IPS-NIHi11 (cell line): ENCODE measurements at places on chromosomes 5 and 9.

DNA sequence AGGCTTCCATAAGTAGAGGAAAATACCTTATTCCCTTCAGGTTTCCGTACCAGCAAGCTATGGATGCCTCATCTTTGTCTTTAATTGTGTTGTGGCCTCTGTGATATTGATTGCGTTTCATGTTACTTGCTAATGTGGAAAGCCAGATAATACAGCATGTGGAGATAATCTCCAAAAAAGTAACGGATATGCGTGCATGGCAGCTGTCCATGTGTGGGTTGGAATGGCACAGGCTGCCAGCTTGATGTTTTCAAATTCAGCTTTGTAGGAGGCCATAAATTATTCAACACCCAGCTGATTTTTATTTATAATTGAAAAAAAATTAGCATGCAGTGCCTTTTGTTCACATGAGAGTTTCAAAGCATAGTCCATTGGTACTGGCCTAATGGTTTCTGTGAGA lies 144.9 kb downstream of the GIN1 start:
- DNase-seq, result no peak

GRCh38 chr5:138664276-138664943 lies 88.8 kb upstream of the CTNNA1 start:
- no peak for DNase-seq

DNA sequence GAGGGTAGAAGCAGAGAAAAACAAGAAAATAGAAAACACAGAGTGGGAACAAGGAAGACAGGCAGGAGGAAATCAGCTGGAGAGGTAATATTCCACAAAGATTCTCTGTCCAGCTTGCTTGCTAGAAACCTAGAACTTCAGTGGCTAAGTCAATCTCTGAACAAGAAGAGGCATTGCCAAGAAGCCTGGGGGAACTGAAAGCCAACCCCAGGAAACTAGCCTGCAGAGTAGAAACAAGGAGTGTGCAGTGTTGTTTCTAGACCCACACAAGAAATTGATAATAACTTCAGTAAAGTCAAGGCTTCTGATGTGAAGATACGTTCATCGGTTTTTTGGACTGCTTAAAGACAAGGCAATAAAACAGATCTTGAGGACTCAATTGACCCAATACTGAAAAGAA lies 234.5 kb upstream of the MAP3K1 start:
- DNase-seq, result no peak

- no peak for DNase-seq
Observed at GRCh38 chr9:14072850-14073249, 241.1 kb downstream of the NFIB start.

GRCh38 chr9:24479361-24480059 lies 66.2 kb downstream of the IZUMO3 start:
- DNase-seq, result no peak

DNA sequence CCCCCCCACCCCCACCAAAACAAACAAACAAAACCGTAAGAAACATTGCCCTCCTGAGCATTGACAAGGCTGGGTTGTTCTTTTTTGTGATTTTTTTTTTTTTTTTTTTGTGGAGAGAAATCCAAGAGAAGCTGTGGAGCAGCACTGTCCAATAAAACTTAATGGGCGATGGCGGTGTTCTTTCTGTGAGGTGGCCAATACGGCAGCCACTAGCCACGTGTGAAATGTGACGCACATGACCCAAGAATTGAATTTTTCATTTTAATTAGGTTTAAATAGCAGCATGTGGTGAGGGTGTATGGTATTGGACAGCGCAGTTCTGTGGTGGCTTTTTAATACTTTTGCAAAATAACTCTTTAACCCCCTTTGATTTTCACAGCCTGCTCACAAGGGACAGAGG lies 251.1 kb downstream of the PDZD2 start:
- DNase-seq, result no peak

- DNase-seq, result no peak
Observed at GRCh38 chr9:134329886-134330285, 3.6 kb downstream of the RXRA start.

GRCh38 chr9:75658301-75658905 lies 232.1 kb upstream of the PCSK5 start:
- DNase-seq, result no peak

- DNase-seq, result no peak
Observed at GRCh38 chr9:92564504-92564903, 28.7 kb upstream of the ECM2 start.

GRCh38 chr9:109286571-109286977 lies 34.3 kb downstream of the EPB41L4B start:
- DNase-seq, result no peak

DNA sequence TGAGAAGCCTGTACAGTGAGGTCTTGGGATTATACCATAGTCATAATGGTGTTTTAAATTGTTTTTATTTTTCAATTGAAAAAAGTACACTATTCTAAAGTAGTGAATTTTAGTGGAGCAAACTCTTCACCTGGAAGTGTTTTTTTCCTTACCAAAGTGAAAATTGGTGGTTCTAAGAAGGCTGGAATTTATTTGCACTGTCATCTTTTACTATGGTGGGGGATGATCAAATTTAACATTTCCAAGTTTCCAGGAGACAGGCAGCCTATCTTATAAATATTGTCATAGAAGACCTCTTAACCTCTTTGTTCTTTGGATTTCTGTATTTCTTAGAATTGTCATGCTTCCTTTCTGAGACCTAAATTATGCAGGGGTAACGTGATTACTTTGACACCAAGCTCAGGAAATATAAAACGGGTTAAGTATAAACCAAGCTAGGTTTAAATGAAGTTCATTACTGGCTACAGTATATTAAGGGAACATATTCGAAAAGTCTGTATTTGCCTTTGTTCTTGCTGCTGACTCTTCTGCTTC lies 20.2 kb downstream of the NDFIP1 start:
- DNase-seq, result no peak

DNA sequence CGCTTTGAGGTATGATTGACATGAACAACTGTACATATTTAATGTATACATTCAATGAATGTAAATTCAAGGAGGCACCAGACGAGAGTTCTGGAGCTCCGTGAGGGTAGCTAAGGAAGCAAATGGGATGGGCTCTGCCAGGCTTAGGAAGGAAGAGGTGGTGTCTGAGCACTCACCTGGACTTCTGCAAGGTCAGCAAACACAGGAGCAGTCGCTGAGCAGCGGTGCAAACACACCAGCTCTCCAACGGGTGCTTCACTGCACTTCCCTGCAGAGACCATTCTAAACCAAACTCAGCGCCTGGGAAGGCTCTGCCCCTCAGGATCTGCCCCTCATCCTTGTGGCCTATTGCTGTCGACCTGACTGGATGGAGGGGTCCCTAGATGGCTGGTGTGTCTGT lies 101.5 kb downstream of the COL23A1 start:
- DNase-seq, result no peak

DNA sequence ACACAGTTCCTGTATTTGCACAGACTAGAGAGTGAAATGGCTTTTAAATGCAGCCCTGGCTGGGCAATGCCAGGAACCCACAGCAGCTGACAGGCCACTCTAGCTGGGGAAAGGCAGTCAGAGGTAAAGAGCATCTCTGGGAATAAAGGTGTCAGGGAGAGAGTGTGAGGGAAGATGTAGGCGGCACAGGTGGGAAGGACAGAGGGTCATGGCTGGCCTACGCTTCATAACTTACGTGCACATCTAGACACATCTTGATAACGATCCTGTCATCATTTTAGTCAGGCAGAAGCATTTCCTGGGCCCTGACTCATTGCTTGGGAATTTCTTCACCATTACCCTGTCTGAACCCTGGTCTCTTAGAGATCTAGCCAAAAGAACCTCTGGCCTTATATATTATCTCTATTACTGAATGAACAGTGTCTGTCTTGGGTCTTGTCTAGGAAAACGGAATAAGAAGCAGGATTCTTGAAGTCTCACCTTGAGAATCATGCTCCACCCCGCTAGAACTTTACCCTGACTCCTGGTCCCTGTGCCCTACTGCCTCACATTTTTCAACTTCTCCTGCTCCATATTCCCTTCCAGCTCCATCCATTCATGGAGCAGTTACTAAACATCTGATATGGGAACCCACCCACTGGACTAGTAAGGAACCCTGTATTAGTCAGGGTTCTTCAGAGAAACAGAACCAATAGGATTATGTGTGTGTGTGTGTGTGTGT lies 106.4 kb upstream of the ELL2 start:
- no peak for DNase-seq

- DNase-seq, result no peak
Observed at GRCh38 chr5:159258361-159258760, 4.7 kb upstream of the UBLCP1 start.

GRCh38 chr5:71830681-71831539 lies 111.8 kb downstream of the CARTPT start:
- DNase-seq, result no peak

DNA sequence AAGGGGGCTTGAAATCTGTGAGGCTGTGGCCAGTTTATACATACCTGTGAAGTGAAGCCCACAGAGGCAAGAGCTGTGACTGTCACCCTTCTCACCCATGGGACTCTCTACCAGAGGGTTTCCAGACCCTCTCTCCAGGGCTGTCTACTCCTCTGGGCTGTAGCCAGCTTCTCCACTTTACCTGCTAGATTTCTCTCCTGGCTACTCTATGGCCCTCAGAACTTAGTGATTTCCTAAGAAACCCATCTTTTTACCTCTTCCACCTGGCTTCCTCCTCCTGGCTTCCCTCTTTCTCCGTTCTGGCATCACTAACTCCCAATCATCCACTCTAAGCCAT lies 78.0 kb downstream of the SEC61B start:
- no peak for DNase-seq

DNA sequence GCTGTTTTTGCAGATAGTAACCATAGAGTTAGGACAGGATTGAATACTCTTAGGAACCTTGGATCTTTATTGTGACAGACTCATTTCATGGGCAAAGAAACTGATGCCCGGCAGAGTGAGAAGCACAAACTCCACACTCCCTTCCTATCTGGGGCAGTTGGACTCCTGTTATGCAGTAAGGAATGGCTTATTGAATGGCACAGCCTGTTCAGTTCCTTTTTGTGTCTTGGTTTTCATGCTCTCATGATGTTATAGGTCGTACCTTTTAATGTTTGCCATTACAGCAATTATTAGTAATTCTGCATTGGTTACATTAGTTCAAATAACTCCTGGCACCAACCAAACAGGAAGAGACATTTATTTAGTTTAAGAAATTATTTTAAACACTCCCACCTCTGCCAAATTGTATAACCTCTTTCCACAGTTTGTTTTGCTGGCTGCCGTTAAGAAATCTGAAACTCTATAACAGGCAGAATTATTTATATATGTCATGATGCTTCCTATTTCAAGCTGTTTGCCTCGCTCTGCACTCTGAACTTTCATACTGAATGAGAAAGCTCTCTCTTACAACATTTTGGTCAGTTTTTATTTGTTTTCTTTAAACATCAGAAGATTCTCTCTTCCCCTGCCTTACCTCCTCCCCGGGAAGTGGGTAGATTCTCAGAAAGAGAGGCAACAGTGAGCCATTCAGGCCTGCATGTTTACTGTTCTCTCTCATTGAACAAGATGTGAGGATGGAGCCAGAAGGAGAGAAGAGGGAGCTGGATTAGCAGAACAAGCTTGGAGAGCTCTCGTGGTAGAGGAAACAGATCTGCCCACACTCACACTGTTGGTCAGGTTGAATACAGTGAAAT lies 144.4 kb downstream of the ARHGEF28 start:
- DNase-seq, result no peak

DNA sequence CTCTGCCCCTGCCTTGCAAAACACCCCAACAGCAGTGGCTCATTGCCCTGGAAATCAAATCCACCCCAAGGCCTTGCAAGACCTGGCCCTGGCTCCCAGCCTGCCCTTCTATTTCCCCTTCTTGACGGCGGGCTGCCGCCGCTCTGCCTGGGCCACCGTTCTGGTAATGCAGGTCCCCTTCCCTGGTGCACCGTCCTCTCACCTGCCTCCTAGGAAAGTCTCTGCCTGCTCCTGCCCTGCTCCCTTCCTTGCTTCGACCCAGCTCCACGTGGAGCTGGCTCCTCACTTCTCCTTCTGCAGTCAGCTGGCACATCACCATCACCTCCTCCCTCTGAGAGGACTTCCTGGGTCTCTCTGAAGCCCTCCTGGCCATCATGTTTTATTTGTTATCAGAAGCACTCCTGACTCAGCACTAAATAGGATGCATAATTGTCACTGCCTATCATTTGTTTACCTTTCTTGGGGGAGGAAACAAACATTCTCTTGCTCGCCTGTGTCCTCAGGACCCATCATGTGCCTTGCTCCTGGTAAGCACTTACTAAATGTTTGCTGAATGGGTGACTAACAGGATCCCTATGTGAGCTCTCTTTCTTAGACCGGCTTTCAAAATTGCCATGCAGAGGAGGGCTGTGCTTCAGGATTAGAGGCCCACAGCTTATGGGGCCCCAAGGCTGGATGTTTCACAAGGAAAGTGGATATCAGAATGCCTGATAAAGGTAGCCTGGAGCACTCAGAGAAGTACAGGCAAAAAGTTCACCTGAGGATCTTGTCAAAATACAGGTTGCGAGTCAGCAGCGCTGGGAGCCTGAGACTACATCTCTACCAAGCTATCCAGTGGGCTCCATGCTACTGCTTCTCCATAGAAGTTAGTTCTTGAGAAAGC lies 19.6 kb upstream of the C5orf47 start:
- no peak for DNase-seq

GRCh38 chr5:14235872-14236271 lies 92.7 kb downstream of the TRIO start:
- DNase-seq, result no peak

- no peak for DNase-seq
Observed at GRCh38 chr9:16752601-16753000, 117.9 kb downstream of the BNC2 start.
